ENCODE measurements at places on chromosomes 2 and 18.

DNA sequence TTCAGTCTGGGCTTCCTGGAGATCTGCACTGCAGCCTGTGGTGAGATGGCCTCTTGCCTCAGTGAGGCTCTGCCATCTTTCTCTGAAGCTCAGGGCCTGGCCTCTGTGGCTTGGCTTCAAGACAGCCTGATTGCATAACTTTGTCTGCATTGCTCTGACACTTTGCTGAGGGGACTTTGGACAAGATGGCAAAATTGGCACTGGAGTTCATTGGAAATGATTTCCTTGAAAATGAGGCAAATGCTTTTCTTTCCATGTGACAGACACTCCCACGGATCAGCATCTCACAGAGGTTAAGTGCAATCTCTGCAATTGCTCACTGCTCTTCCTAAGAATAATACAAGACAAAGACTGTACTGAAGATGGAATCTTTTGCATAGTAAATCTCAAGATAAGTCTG lies 166.8 kb downstream of the KCNS3 start:
- no peak for DNase-seq

DNA sequence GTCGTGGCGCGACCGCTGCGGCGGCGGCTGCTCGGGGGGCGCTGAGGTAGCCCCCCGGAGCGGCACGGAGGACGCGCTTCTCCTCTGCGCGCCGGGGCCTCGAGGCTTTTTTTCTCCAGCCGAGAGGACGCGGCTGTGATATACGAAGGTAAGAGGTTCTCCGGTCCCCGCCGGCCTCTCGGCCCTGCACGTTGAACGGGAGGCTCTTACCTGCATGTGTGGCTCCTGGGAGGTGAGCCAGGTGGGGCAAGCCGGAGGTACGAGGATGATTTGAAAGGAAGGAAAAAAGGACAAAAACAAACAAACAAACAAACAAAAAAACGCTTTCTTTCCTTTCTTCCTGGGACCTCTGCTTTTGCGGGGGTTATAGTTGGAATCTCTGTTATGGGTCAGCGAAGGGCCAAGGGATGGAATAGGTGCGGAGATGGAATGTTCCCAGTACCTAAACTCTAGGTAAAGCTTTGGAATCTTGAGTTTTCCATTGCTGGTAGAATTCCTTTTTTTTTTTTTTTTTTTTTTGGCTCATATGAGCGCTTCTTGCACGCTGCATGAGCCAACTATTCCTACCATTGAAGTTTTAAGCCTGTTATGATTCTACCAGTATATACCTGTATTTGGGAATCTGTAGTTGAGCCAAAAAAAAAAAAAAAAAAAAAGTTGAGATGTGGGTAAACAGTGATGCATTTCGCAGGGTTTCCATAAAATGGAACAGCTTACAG lies 674 bp downstream of the PTPN4 start:
- no peak for DNase-seq

- DNase-seq = peak; percentile 4
These were observed 29.4 kb downstream of the SIX3 start for GRCh38 chr2:44970846-44971450.

GRCh38 chr2:194320520-194320919 lies 1336.5 kb upstream of the SLC39A10 start:
- no peak for DNase-seq

DNA sequence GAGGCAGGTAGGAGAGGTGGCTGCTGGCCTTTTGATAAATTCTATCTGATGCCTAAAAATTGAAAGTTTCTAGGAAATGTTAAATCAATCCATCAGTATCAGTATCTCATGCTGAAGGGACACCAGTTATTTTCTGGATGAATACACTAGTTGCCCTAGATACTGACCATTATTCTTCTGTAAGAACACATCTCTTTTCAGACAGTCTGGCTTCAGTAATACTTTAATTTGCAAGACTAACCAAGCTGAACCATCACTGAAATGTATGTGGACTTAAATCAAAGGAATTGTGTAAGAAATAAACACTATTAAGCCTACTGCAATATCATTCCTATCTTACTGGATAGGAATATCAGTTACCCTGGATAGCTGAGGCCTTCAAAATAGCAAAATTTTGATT lies 1546.3 kb downstream of the LRP1B start:
- no peak for DNase-seq

GRCh38 chr2:65367524-65367923 lies 64.9 kb downstream of the SPRED2 start:
- no peak for DNase-seq

DNA sequence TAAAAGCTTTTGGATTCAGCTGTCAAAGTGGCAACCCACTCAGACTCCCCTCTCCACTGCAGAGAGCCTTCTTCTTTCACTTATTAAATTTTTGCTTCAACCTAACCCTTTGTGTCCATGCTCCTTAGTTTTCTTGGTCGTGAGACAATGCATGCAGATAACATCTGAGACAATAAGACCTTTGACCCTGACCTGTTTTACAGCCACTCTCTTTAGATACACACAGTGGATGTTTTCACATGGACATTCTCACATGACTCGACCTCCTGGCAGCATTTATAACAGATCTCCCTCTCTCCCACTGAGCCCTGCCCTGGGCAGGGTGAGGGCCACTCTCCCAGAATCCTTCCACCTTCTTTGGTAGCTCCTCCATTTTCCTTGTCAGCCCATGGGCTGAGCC lies 30.4 kb upstream of the IL36G start:
- no peak for DNase-seq

GRCh38 chr2:206804326-206804725 lies 38.9 kb downstream of the FASTKD2 start:
- DNase-seq = no peak

DNA sequence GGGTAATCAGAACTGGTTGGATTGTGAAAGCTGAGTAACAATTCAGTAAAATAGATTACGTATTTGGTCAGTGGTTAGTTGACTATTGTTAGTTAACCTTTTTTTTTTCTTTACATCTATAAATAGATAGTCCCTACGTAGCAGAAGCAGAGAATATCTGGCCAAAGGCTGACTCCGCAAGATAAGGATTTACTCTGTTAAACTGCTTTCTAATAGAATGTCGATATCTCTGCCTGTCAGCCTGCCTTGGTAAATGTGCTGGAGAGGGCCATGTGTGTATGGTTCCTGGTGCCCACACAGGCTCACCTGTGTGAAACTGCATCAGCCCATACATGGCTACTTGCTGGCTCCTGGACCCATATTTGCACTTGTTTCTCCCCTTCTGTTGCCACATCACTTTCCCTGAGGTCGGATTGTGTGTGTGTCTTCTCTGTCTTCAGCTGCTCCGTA lies 94.4 kb downstream of the CRIM1 start:
- DNase-seq = no peak

- DNase-seq = peak; percentile 23
These were observed 755 bp downstream of the EIF4E2 start for GRCh38 chr2:232551250-232551638.

DNA sequence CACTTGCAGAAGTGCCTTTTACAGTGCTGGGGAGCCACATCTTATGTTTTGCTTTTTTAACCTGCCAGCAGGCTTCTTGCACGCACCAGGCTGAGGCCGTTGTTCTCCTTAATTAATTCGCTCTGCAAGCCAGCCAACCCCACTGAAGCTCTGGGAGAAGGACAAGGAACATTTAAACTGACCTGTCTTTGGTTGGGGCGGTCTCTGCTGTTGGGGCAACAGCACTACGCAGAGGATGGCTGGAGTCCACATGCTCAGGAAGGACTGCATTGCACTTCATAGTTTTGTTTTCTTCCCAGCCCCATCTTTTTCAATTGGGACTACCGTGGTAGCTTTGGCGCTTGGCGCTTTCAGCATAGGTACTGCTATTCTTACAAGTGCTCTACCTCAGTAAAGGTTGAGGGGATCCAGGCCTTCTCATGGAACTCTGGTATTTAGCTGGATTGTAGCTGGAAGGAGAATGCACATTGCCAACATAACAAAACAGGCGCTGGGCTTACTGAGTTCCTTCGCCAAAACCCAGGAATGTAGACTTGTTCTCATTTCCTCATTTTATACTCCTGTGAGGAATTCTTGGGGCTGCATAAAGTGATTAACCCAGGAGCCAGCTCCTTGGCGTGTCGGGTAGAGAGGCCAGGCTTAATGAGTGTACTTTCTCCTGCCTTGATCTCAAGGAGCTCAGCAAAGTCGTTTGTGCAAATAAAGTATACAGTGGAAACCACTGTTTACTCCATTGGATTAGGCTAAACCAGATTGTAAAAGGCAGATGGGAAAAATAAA lies 146.2 kb downstream of the PRKCE start:
- no peak for DNase-seq

DNA sequence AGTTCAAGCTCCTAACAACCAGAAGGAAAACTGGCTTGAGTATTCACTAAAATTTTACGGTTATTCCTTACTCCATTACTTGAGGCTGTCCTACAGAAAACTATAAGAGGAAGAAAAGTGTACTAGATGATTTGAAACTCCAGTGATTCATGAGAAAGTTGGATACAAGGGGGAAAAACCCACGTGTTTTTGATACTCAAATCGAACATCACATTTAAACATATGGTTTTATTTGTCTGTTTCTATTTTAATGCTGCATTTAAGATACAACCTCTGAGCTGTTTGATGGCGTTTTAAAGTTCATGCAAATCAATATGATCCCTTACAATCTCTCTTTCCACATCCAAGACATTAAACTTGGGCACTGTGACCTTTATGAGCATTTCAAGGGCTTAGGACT lies 125.1 kb upstream of the LMAN1 start:
- DNase-seq = no peak

GRCh38 chr18:61606759-61607158 lies 273.5 kb downstream of the CDH20 start:
- no peak for DNase-seq

DNA sequence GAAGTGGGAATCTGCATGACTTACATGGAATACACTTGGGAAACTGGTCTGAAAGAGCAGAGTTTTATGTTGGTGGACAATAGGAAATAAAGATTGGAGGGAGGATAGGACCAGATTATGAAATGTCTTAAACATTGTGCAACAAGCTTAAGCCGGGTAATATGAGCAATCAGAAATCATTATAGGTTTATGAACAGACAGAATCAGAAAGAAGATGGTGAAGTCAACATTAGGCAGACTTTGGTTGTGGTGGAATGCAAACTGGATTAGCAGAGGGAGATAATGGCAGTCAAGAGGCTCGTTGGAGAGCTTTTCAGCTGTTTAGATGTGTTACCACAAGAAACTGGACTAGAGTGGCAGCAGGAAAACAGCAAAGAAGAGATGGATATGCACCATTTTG lies 43.5 kb downstream of the CRIM1 start:
- DNase-seq = no peak

- DNase-seq = no peak
These were observed 32.7 kb upstream of the PRLH start for GRCh38 chr2:237533668-237534161.

DNA sequence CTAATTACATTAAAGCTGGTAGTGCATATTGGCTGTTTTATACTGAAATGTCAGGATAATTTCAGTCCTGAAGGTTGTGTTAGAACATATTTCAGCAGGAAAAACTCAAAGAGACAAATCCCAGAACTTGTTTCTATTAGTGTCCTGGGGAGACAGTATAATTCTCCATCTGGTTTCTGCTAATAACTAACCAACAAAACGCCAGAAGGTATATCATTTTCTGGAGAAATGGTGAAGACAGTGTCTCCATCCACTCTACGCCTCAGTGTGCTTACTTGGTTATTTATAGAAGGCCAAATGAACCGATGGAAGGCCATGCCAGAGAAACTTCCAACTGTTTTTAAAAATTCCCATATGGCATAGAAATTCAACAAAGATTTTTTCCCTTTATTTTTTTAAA lies 41.6 kb downstream of the GCA start:
- no peak for DNase-seq

DNA sequence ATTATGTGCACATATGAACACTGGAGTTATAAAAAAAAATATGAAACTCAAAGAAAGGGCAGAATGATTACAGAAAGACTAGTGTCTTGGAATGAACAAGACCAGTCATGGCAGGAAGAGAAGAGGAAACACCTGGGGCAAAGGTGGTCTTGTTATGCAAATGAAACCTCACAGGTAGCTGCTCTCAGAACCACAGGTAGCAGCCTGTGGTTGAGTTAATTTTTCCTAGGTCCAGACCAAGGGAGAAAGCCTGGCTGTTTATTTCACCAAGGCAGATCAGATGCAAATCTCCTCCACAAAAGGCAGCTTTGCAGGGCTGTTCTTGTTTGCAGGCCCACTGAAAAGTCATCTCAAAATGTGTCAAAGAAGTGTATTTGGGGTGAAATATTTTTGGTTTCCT lies 785.8 kb downstream of the RNF144A start:
- no peak for DNase-seq

DNA sequence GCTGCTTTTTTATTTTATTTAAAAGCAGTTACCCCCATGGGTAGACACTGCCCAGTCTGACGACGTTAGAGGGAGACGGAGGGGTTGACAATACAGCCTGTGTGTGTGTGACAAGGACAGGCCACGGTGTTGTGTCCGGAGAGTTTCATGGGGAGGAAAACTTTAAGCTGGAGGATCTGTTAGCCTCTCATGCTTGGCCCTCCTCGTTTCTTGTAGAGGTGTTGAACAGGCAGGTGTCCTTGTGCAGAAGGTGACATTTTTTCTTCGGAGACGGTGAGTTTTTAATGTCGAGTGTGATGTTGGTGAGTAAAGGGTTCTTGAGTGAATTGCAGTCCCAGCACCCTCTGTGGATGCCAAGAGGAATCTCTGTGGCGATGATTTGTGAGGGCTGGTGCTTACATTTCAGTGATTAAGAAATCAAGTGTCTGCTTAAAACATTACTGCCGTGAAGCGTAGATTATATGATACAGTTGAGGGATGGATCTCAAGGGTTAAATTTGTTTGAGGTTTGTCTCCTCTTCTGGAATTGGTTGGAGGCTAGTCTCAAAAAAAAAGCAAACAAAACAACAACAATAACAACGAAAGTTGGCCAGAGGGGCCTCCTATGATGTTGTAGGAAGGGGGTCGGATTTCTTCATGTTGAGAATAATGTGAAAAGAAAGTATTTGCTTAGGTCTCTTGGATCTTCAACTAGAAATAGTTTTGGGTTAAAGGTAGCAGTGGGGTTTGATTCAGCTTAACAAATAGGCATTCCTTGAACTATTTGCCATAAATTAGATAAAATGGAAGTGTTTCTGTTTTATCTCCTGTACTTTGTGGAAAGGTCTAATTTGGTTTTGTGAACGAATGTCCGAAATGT lies 1.6 kb downstream of the NCOA1 start:
- no peak for DNase-seq

DNA sequence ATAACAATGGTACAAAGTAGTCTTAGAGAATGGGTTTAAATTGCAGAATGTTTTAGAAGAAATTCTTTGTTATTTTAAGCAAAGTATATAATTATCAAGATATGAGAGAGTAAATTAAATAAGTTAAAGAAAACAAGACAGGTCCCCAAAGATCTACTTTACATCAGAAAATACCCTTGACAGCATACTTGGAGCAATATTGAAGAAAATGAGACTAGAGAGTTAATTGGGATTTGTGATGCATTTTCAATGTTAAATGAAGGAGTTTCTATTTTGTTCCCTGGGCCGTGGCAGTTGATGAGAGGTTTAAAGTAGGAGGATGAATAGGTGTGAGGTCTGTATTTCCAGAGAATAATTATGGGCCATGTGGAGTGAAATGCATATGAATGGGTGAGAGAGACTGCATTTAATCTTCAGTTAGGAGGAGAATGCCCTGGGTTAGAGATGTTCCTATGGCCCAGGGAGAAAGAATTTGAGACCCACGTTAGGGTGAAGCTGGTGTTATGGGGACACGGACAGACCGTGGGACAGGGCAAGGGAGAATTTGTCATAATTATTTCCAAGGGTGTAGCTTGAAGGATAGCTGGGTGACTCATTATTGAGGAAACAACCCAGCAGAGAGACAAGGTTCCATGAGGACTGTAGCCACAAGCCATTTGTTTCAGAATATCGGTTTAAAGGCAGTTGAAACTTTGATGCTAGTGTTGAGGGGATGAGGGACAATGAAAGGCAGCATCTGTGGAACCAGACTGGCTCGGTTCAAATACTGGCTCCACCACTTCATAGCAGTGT lies 22.7 kb downstream of the MGAT5 start:
- DNase-seq = no peak

Data from GM20000 (cell line).